Activated CD8-positive, alpha-beta memory T cell treated with anti-CD3 and anti-CD28 coated beads for 4 hours (primary cell): ENCODE measurements at places on chromosomes 4 and X.

- no peak for DNase-seq
These were observed 591 bp upstream of the ACSL4 start for GRCh38 chrX:109733613-109734083.

GRCh38 chr4:18209448-18209847 is 187.9 kb upstream of the LCORL start:
- no peak for DNase-seq

GRCh38 chr4:43242606-43243005 is 350.1 kb downstream of the GRXCR1 start:
- no peak for DNase-seq

GRCh38 chrX:79161655-79162054 is 17.2 kb downstream of the GPR174 start:
- peak; percentile 12 for DNase-seq

- DNase-seq = no peak
These were observed 207.6 kb downstream of the NAF1 start for GRCh38 chr4:162959046-162959445.

DNA sequence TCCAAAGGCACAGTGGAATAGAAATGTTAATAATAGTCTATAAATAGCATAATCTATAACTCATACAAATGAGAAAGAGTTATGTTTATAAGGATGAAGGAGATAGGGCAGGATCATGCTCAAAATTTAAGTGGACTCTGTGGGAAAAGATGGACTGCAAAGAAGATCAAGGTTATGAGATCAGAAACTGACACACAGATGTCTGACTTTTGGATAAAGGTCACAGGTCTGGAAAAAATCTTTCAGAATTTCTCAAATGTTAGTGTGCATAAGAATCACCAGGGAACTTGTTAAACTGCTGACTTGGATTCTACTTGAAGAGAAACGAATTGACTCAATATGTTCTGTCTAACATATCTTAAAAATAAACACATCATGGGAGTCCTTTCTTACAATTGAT is 104.1 kb downstream of the FSTL5 start:
- no peak for DNase-seq
